Activated naive CD4-positive, alpha-beta T cell treated with anti-CD3 and anti-CD28 coated beads for 36 hours (primary cell): ENCODE measurements at places on chromosomes 1 and 21. TPM values are rescaled to one million over a fixed set of nuclear protein-coding genes. Genes with fewer than 3 reads are reported as not detected.

Gene SIPA1L2
- total RNA-seq = 2.6 TPM

DNA sequence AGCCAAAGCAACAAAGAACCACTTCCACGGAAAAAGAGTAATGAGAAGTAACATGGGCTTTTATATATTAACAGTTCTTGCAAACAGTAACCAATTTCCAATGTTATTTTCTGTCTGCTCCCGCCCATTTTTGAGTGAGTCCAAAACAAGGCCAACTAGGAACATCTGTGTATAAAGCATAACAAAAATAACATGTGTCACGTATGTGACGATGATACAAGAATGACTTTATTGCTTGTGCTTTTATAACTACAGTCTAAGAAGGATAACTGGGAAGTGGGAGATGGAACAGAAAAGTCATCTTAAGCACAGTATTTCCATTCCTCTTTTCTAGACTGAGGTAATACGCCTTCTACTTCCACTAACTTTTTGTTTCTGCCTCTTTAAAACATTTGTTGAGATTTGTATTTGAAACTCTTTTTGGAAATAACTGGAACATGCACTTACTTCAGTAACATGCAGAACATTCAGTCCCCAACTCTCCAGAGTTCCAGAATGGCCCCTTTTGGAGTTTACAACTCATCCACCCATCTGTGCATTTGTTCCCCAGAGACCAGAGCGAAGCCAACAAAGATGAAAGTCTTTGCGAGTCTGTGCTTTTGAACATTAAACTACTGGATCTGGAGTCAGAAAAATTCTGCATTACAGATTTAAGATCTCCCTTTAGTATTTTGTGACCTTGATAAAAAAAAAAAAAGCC, 143.0 kb upstream of the ZRANB2 start:
- no peak for DNase-seq
- no peaks in the 10 kb centered on the region for H3K27me3 ChIP-seq
- no peaks in the 10 kb centered on the region for H3K4me1 ChIP-seq
- no peaks in the 10 kb centered on the region for H3K36me3 ChIP-seq
- no peak overlapping the region for H3K27ac ChIP-seq

Gene EXOC8
- 11.5 TPM for total RNA-seq

Gene HFM1
- total RNA-seq = not detected

- peak; percentile 17 for DNase-seq
- H3K27ac ChIP-seq = no peak overlapping the region
- peaks cover 12% of the 10 kb centered on the region for H3K4me1 ChIP-seq
- no peak overlapping the region for H3K4me3 ChIP-seq
Observed at GRCh38 chr1:62294261-62294660, 25.0 kb downstream of the KANK4 start.

DNA sequence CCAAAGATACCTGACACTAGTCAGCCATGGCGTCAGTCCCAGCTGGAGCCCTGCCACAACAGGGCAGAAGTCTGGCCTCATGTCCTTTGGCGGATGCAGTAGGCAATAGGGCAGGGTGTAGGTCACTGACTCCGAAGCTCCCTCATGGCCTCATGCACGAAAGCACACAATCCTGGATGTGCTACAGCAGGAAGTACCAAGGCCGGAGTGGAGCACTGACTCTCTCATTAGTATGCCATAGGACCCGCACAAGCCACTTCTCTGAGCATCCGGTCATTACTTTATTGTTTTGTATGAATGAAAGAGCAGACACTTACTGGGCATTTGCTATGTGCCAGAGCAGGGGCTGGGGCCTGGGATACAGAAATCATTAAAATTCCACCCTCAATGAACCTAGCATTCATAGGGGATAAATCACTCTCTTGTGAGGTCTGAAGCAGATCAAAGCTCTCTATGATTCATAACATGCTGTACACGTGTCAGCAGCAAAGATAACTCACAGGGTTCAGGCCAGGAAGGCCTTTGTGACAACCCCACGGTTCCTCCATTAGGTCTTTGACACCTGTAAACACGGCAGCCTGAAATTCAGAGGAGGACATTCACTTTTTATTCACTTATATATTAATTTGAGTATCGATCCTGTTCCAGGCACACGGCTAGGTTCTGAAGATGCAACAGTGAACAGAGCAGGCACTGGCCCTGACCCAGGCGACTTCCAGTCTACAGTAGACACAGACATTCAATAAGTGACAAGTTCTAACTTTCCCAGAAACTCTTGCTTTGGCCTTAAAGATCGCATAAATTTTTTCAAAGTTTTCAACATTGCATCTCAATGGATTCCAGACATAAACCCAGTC, 357.9 kb upstream of the USP24 start:
- no peak overlapping the region for H3K27ac ChIP-seq
- H3K4me3 ChIP-seq = no peak overlapping the region
- no peaks in the 10 kb centered on the region for H3K4me1 ChIP-seq

GRCh38 chr1:87151500-87152421, 176.9 kb upstream of the LMO4 start:
- H3K27me3 ChIP-seq = peaks cover 34% of the 10 kb centered on the region
- H3K36me3 ChIP-seq = no peaks in the 10 kb centered on the region
- peak; percentile 62 for DNase-seq
- H3K4me1 ChIP-seq = peaks cover 12% of the 10 kb centered on the region
- H3K27ac ChIP-seq = no peak overlapping the region
- peak overlapping the region; percentile 70 for H3K4me3 ChIP-seq

DNA sequence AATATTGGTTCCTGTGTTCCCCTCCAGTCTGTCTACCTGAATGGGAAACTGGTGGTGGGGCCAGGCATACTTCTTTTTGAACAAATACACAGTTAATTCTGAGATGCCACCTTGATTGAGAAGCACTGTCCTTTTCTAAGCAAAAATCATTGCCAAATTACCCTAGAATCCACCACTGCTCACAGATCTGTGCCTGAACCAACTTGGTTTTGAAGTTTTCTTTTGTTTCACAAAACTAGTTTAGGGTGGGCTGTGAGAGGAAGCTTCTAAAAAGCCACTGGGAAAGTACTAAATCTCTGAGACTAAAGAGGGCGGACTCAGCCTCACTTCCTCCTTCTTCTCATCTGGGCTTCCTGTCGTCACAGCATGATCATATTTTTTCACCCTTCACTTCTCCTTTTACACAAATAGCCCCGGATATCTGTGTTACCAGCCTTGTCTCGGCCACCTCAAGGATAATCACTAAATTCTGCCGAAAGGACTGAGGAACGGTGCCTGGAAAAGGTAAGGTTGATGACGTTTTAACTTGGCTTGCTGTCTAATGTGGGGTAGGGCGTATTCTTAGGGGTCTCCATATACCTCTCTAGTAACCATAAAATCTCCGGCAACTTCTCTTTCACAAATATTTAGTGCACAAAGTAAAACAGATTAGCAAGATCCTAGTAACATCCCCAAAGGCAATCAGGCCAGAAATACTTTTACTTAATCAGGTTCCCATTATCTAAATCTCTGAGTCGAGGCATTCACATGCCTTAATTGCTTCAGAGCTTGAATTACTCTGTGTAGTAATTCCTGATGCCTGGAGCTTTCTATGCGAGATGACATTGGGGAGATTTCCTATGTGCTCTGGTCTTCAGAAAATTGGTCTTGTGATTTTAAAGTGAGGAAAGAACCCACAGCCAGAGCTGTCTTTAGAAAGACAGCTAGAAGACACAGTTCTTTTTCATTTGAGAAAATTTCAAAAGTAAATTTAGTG, at the start of gene CD53:
TSS of gene CD53 (plus strand) at position 404 of the 976 bp plus-strand sequence. CDS start 18,261 bp downstream, outside the sequence.
- peaks cover 37% of the 10 kb centered on the region for H3K36me3 ChIP-seq
- peak within 1 kb of the TSS; percentile 99 for H3K27ac ChIP-seq
- no peaks in the 10 kb centered on the region for H3K27me3 ChIP-seq
- H3K4me1 ChIP-seq = peaks cover 39% of the 10 kb centered on the region
- peak; percentile 72 for DNase-seq

Gene FCGR2B
- not detected for total RNA-seq

DNA sequence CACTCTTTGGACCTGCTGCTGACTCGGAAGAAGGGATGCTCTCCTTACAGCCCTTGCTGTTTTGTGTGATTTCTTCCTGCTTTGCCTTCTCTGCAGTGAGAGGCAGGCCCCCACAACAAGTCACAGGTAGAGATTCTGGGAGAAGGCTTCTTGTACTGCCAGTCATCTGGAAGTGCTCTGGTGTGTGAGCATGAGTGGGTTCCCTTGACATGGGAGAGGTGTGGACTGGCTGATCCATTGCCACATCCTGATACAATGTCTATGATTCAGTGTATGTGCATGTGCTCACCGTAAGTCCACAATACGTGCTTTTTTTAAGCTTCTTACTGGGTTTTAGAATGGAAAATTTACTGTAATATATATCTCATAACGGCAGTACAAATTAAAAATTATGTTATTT, 46.0 kb upstream of the PLA2G4A start:
- no peak overlapping the region for H3K27ac ChIP-seq
- H3K4me3 ChIP-seq = no peak overlapping the region
- H3K4me1 ChIP-seq = no peaks in the 10 kb centered on the region

DNA sequence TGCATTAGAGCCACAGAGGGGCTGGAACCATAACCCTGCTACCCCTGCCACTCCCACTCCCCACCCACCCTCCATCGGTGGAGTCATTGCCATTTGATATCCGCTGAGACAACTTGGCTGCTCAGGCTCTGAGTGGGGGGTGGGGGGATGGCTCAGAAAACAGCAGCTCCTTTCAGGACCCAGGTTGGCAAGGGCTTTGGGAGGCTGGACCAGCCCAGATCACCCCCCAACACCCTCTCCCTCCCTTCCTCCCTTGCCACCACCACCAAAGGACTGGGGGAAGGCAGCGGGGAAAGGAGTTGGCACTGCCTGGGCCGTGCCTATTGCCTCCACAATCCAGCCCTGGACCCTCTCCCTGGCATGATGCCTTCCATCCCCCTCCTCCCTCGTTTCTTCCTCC, 1.7 kb downstream of the KCNJ10 start:
- no peaks in the 10 kb centered on the region for H3K36me3 ChIP-seq
- peaks cover 16% of the 10 kb centered on the region for H3K4me1 ChIP-seq
- peaks cover 13% of the 10 kb centered on the region for H3K27me3 ChIP-seq
- H3K4me3 ChIP-seq = no peak overlapping the region
- DNase-seq = no peak
- no peak overlapping the region for H3K27ac ChIP-seq

GRCh38 chr1:204567071-204567470, 50.9 kb downstream of the MDM4 start:
- H3K4me3 ChIP-seq = no peak overlapping the region
- no peaks in the 10 kb centered on the region for H3K27me3 ChIP-seq
- DNase-seq = no peak
- no peak overlapping the region for H3K27ac ChIP-seq
- peaks cover 27% of the 10 kb centered on the region for H3K36me3 ChIP-seq
- H3K4me1 ChIP-seq = peaks cover 34% of the 10 kb centered on the region

- DNase-seq = no peak
- H3K36me3 ChIP-seq = no peaks in the 10 kb centered on the region
- peaks cover 8% of the 10 kb centered on the region for H3K4me1 ChIP-seq
- no peak overlapping the region for H3K4me3 ChIP-seq
- H3K27me3 ChIP-seq = no peaks in the 10 kb centered on the region
Observed at GRCh38 chr1:93594603-93594880, 87.1 kb downstream of the BCAR3 start.

DNA sequence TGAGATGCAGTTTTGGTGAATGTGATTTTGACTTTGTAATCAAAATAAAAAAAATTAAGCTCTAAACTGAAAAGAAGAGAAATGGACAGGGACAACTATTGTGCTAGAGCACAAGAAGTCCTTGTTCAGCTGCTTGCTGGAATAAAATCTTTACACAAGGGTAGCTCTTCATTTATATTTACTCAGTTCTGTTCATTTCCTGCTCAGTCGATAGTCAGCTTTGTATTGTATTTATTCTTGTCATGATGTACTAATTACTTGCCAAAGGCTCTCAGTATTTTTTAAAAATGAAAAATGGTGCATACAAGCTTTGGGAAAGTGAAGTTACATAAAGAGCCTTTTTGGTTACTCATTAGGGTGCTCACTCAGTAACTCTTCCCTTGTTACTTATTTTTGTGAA, 17.8 kb downstream of the F5 start:
- no peak for DNase-seq
- H3K27ac ChIP-seq = no peak overlapping the region
- no peaks in the 10 kb centered on the region for H3K27me3 ChIP-seq
- no peak overlapping the region for H3K4me3 ChIP-seq

GRCh38 chr1:239761509-239761908, 330.2 kb upstream of the FMN2 start:
- no peak overlapping the region for H3K27ac ChIP-seq
- H3K36me3 ChIP-seq = no peaks in the 10 kb centered on the region
- H3K4me1 ChIP-seq = no peaks in the 10 kb centered on the region
- no peaks in the 10 kb centered on the region for H3K27me3 ChIP-seq
- H3K4me3 ChIP-seq = no peak overlapping the region

GRCh38 chr1:115227346-115228082, 110.5 kb downstream of the NGF start:
- no peaks in the 10 kb centered on the region for H3K27me3 ChIP-seq
- H3K4me3 ChIP-seq = no peak overlapping the region

GRCh38 chr1:202311875-202312635, 29.7 kb downstream of the UBE2T start:
- H3K4me1 ChIP-seq = peaks cover 2% of the 10 kb centered on the region
- H3K4me3 ChIP-seq = no peak overlapping the region
- H3K36me3 ChIP-seq = no peaks in the 10 kb centered on the region
- H3K27me3 ChIP-seq = peaks cover 2% of the 10 kb centered on the region

DNA sequence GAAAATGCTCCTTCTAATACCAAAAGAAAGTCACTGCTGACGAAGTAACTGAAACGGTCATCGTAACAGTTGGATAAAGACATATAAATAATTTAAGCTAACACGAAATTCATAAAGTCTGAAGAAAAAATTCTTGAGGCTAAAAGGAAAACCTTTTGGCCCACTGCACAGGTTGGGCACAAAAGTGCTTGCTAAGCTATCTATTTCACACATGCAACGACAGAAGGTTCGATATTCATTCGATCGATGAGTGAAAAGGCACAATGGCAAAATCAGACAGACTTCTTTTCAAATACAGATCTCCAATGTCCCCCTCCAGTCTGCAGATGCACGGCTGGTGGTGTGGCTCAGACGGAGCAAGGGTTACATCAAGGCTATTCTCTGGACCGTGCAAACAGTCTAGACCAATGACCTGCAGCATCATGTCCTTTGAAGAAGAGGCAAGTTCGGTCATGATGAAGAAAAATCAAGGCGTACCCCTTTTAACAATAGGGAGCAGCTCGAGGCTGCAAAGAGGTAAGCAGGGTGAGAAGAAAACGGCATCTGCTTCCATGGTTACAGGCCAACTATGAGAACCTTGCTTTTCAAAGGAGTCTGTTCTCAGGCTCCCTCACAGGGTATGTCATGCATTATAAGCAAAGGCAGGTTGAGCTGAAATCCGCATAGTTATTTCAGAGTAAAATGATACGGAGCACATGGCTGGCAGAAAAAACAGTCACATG, 579.6 kb downstream of the USP25 start:
- no peak overlapping the region for H3K4me3 ChIP-seq
- H3K27me3 ChIP-seq = peaks cover 6% of the 10 kb centered on the region
- no peak overlapping the region for H3K27ac ChIP-seq
- H3K36me3 ChIP-seq = no peaks in the 10 kb centered on the region
- no peak for DNase-seq

Gene KCNN3
- 0.25 TPM for total RNA-seq

GRCh38 chr1:173413271-173413707, 63.8 kb upstream of the PRDX6 start:
- no peaks in the 10 kb centered on the region for H3K27me3 ChIP-seq
- DNase-seq = no peak
- no peaks in the 10 kb centered on the region for H3K36me3 ChIP-seq
- H3K4me3 ChIP-seq = no peak overlapping the region

Gene CLEC20A
- not detected for total RNA-seq
